ENCODE measurements at places on chromosomes 7 and 10.

DNA sequence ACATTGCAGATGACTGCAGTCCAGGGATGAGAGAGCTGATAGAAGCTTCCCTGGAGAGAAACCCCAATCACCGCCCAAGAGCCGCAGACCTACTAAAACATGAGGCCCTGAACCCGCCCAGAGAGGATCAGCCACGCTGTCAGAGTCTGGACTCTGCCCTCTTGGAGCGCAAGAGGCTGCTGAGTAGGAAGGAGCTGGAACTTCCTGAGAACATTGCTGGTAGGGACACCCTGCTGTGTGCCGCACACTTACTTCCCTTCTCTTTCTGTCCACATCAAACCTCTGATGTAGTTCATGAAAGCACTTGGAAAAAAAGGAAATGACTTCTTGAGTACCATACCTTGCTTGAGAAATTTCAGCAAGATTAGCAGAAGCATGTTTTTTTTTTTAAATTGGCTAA, 25.3 kb downstream of the MAP3K8 start:
- no peak for DNase-seq

DNA sequence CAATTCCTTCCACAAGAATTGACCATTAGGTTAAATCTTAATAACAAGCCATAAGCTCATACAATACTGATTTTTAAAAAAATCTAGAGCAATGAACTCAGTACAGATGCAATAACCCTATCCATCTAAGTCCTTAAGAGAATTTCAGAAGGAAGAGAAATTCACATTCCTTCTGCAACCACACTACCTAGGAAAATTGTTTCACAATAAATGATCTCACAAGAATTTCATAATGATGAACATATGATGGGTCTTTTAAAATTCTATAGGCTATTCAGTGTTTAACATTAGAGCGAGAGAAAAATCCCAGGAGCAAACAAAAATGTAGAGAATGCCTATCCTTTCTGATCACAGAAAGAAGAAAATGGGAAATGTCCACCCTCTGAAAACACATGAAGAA, 70.0 kb upstream of the MAGI2 start:
- DNase-seq, result no peak

- no peak for DNase-seq
Observed at GRCh38 chr7:133688483-133689239, 435.8 kb downstream of the EXOC4 start.

DNA sequence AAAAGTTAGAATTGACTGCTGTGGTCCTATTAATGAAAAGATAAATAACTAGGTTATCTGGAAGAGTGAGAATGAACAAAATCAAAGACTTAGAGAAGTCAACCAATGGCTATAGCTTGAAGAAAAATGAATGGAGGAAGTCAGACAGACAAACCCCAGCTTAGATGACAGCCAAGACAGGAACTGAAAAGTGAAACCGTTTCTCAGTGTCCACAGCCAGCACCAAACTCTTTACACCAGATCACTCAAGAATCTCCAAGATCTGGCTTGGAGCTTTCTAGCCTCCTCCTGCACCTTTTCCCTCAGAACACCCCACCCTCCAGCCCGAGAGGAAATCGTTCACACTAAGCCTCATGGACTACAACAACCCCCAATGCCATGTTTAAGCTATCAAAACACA, 167.0 kb downstream of the SFMBT2 start:
- no peak for DNase-seq

DNA sequence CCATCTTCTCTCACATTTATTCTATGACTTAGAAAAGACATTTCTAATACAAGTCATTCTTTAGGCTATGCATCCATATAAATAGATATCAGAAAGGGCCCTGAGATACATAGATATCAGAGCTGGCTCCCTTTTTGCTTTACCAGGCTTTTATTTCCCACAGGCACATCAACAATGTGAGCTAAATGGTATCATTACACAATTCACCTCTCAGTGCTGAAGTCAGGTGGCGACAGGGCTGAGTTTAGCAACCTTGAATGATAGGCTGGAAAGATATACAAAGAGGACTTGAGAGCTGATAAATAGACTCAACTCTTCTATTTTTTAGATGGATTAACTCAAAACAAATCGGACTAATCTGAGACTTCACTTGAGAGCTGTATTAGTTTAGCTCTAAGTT, 189.2 kb upstream of the COL1A2 start:
- no peak for DNase-seq

DNA sequence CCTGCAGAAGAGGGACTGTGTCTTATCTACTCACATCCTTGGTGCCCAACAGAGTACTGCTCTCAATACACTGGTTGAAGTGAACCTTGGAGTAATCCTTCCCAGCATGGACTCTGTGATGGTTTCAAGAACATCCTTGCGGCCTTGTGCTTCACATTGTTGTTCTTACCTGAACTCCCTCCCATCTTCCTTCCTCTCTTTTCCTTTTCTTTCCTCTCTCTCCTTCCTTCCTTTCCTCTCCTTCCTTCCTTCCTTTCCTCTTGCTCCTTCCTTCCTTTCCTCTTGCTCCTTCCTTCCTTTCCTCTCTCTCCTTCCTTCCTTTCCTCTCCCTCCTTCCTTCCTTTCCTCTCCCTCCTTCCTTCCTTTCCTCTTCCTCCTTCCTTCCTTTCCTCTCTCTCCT, 26.3 kb downstream of the LAMB1 start:
- DNase-seq, result no peak

GRCh38 chr7:24731313-24731712, 26.0 kb downstream of the GSDME start:
- DNase-seq, result no peak

DNA sequence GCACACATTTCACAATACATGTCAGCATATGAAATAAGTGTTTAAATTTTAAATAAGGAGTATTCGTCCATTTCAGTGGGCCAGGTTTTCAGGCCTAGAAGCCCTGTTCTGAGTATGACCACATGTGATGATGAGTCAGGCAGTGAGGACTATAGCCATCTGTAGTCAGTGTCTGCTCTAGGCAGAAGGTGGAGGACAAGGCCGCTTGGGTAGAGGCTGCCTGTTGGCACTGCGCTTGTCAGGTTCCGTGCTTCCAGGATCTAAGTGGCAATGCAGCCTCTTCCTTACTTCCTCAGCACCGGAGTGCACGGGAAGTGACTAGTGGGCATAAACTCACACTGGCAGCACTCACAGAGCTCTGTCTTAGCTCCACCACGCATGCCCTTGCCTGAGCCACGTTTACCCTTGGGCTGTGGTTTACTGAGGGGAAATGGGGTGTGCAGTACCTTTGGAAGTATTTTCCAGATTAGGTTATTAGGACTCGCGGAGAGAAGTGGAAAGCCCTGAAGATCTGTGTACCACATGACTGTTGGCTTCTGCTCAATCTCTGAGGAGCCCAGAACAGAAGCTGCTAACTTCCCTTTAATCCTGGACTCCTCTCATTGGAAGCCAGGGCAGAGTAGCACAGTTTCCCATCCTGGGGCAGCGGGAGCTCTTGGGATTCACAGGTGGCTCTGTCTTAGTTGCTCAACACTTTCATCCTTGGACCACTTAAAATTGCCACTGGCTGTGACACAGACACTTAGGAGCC, 87.5 kb upstream of the GJD4 start:
- DNase-seq, result no peak

DNA sequence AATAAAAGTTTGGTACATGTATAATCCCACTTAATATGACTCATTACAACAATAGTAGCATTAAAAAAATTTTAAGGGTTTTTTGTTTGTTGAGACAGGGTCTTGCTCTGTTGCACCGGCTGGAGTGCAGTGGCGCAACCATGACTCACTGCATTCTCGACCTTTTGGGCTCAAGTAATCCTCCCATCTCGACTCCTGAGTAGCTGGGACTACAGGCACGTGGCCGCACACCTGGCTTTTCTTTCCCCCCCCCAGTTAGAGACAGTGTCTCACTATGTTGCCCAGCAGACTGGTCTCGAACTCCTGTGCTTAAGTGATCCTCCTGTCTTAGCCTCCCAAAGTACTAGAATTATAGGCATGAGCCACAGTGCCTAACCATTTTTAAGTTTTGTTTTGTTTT, 40.7 kb downstream of the KMT2C start:
- no peak for DNase-seq

DNA sequence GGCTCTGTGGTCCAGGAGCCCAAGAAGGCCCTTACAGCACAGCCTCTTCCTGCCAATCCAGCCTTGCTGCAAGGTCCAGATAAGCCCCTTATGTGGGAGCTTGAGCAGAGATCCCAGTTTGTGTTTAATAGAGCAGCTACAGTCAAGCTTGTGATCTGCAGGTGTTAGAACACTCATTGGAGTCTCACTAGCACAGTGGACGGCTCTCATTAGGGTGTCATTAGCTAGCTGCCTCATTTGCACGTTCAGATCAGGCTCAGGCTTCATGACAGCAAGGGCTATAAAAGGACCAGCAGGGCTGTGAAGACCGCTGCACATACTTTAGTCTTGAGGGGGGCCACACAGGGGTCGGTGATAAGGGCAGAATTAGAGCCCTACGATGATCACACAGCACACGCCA, 443.2 kb downstream of the RPS24 start:
- DNase-seq, result no peak

DNA sequence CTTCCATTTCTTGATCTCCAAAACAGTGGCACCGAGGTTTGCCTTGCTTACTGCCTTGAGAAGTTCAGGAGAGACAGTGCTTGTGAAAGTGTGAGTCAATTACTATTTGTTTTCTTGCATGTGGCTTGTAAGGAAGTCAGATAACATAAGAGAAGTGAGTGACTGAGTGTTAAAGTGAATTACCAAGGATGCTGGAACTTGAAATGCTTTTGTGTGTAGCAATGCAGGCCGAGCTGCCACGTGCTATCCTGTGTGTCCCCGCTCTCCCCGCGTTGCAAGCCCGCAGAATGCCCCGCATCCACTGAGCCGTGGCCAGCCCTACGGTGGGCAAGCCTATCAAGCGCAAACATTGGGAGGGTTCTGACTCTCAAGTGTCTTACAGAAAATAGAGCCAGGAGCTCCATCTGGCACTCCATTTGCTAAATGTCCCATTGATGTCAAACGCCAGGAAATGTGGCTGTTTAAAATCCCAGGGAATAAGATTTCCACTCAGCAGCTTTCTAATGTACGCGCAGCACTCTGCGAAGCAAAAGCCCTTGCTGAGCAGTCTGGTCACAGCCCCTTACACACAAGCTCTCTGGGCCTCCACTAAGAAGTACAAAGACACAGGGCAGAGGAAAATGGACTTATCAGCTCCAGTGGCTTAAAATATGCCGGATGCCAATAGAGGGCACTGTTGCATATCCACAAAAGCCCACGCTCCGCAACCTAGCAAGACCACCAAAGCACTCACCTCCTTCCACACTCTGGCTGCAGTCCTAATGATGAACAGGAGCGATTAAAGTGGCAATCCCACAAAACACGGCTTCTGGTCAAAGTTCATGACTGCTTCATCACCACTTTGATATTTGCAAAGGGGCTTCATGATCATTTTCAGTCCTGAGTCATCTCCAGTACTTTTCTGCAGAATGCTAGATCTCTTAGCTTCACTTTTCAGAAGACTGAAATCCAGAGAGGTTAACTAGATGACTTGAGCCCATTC, 158.0 kb upstream of the ITGB1 start:
- no peak for DNase-seq

- DNase-seq, result no peak
Observed at GRCh38 chr10:3151889-3152565, 20.6 kb downstream of the PITRM1 start.

GRCh38 chr10:109426987-109427386, 496.3 kb downstream of the XPNPEP1 start:
- no peak for DNase-seq

GRCh38 chr7:147400925-147401324, 1189.6 kb upstream of the C7orf33 start:
- DNase-seq, result no peak

DNA sequence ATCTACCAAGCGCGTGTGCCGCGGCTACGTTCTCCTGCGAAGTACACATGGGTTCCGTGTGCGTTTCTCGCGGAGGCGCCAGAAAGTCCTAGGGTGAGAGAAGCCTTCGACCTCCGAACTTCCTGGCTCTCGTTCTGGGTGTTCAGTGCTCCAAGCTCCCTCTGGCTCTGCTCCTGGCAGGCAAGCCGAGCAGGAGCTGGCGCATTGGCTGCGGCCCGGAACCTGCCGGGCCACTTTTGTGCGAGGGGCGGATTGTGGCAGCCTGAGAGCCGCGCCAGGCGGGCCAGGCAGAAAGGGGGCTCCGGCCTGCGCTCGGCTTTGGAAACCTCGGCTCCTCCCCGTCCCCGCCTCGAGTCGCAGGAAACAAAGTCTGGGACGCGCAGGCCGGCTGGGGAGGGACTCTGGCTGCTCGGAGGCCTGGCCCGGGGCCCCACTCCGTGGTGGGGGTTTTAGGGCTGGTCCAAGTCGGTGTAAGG, 9.6 kb downstream of the EMX2 start:
- no peak for DNase-seq

DNA sequence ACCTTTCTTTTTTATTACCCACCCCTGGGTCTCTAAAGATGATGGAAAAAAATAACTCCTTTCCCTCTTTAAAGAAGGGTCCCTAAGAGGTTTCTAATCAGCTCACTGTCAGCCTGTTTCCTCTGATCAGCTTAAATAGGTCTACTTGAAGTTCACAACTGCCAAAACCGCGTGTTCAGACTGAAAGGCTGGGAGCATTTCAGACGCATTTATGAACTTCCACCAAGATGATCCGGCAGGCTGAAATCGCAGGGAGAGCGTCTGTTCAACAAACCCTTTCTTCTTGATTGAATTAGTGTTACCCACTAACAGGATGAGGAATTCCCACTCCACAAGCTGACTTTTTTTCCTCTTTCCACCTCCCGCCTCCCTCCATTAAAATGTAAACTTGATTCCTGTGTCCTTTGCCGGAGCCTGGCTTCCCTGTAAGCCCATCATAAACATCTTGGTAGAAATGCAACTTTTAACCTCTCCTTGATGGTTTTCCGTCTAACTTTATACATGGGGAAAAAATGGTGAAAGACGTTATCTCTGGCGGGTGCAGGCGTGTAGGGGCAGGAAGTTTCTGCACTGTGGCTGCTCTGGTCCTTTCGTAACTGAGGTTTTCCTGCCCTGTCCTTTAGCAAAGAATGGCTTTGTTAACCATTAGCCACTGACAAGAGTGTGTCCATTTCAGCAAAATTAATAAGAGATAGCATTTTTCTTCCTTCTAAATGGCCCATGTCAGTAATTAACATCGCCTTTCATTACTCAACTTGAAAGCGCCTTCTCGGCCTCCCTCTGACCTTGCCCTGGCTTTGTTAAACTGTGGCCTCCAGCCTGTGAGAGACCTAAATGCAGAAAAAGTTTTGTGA, 130.7 kb downstream of the BAMBI start:
- no peak for DNase-seq

DNA sequence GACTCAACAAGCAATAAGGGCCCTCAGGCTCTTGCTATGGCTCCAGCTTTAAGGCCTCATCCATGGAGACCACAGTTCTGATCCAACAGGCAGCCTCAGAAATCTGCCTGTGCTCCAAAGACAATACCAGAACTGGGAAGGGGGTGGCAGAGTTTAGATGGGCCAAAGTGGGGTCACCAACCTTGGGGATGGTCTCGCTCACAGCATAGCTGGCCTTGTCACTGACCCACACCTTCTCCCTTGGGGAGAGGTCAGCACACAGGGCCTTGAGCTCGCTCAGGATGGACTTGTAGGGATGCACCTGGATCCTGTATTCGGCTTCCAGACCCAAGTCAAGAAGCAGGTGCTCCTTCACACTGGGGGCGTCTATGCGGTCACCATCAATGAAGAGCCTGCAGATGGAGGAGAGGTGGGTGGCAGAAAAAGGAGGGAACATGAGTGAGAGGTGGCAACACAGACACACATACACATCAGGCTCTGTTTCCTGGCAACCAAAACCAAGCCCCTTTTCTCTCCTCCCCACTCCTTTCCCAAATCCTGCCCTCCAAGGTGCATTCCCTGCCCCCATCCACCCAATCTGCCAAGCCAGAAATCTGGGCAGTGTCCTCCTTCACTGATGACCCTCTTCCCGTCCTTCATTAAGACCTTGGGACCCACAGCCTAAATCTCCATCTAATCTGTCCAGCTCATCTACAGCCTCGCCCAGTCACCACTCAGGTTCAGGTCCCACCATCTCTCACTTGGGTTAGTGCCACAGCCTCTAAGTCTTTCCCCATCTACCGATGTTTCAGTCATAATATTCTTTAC, 40.9 kb downstream of the XPNPEP1 start:
- DNase-seq, result no peak
